ENCODE measurements at places on chromosomes 4 and X. TPM values are rescaled to one million over a fixed set of nuclear protein-coding genes. Genes with fewer than 3 reads are reported as not detected.

Gene CT47B1
- not detected for total RNA-seq

Gene RAB9B
- total RNA-seq, result 0.20 TPM

GRCh38 chrX:123298026-123298425, 113.9 kb downstream of the GRIA3 start:
- no peak for DNase-seq

GRCh38 chr4:12545812-12546211, 938.3 kb downstream of the RAB28 start:
- DNase-seq, result no peak

DNA sequence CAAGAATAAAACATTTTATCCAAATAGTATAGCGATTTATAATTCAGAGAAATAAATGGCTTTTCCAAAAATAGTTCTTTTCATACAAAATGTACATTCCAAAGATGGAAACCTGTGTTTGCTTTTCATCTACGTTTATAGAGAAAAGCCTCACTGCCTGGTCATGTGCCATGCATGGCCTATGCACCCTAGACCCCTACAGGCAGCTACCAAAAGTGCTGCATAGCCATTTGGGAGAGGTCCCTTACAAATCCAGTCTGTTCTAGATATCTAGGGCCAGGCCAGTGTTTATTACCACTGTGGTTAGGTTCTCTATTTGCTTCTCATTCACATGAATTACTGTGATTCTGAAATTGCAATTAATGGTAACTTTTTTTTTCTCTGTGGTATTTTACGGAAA, 17.2 kb downstream of the HMGB2 start:
- no peak for DNase-seq

- DNase-seq, result no peak
These were observed 14.3 kb downstream of the CT47C1 start for GRCh38 chrX:119087121-119087520.

Data from T-cell (primary cell).